ENCODE measurements at places on chromosomes 7 and 10.

- no peak for DNase-seq
Measured at GRCh38 chr10:122911889-122912484, 1.6 kb downstream of the FAM24A start.

DNA sequence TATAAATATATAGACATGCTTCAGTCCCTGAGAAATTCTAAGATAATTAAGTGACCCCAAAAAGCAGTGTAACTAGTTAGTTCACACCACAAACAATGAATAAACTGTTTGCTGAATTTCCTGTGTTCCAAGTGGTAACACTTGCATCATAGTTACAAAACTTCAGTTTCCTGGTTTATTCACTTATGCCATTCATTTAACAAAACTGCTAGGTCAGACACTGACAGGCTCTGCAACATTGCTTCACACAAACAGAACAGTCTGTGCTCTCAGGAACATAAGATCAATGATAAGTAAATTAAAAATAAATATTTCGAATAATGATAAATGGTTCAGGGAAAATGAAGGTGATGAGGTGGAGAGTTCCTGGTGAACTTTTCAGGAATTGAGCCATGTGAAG, 133.3 kb upstream of the NAMPT start:
- no peak for DNase-seq

DNA sequence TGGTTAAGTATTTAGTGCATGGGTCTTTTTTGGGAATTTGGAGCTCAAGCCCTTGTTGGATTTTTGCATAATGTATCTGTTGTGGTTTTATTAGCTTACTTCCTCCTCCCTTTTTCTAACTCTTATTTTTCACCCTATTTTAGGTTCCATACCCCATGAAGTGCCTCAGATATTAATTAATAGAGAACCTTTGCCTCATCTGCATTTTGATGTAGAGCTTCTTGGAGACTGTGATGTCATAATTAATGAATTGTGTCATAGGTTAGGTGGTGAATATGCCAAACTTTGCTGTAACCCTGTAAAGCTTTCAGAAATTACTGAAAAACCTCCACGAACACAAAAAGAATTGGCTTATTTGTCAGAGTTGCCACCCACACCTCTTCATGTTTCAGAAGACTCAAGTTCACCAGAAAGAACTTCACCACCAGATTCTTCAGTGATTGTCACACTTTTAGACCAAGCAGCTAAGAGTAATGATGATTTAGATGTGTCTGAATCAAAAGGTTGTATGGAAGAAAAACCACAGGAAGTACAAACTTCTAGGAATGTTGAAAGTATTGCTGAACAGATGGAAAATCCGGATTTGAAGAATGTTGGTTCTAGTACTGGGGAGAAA, 28.0 kb downstream of the SIRT1 start:
- DNase-seq = no peak

DNA sequence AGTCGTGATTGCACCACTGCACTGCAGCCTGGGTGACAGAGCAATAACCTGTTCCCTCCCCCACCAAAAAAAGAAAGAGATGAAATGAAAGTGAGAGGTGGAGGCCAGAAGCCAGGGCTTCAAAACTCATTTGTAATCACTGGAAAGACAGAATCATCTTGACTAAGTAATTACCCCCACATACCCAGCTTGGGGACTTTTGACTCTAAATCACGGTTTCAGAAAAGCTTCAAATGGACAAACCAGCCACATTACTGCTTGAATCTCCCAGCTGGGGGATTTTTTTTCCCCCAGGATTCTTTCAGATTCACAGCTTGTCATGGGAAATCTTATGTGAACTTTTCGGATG, 361.0 kb downstream of the FRMD4A start:
- no peak for DNase-seq

DNA sequence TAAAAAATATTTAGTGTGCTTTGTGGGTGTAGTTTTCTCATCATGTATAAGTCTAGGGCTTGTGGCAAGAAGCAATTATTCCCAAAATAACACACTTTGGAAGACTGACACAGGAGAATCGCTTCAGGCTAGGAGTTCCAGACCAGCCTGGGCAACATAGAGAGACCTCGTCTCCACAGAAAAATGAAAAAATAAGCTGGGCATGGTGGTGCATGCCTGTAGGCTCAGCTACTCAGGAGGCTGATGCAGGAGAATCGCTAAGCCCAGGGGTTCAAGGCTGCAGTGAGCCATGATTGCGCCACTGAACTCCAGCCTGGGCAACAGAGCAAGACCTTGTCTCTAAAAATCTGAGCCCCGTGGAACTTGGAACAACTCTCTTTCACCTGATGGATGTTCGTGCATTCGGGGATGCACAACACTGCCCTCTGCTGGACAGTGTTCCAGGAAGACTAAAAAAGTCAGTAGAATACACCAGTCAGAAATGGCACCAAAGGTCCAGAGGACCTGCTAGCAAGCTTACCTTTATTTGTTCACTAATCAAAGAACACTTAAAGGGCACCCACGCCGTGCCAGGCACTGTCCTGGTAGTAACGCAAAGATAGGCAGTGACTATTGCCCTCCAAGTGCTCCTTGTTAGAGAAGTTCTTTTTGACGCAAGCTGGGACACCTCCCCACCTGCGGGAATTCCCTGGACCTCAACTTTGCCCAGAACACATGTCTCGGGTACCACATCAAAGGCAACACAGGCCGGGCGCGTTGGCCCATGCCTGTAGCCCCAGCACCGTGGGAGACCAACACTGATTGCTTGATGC, 81.9 kb upstream of the CALN1 start:
- no peak for DNase-seq

- DNase-seq = no peak
Measured at GRCh38 chr7:157990881-157991250, 596.8 kb downstream of the PTPRN2 start.

GRCh38 chr7:95479992-95480624, 5.6 kb upstream of the ASB4 start:
- DNase-seq = no peak

- no peak for DNase-seq
Measured at GRCh38 chr7:30881448-30881847, 30.2 kb upstream of the AQP1 start.

Measured in CD4-positive, alpha-beta T cell treated with Interleukin-15 for 1 hour (primary cell).